Stimulated activated CD4-positive, alpha-beta T cell treated with anti-CD3 and anti-CD28 coated beads, TNF-alpha, amount 100 ng/mL, for 4 hours (primary cell): ENCODE measurements at places on chromosomes 6 and 20.

GRCh38 chr20:10434832-10435812, at the start of gene SLX4IP:
SLX4IP (plus strand) TSS chr20:10435305; CDS start chr20:10458205, 22,900 bp downstream.
- peak; percentile 71 for DNase-seq

GRCh38 chr20:19756761-19757486, 1.1 kb upstream of the RIN2 start:
- DNase-seq, result no peak

DNA sequence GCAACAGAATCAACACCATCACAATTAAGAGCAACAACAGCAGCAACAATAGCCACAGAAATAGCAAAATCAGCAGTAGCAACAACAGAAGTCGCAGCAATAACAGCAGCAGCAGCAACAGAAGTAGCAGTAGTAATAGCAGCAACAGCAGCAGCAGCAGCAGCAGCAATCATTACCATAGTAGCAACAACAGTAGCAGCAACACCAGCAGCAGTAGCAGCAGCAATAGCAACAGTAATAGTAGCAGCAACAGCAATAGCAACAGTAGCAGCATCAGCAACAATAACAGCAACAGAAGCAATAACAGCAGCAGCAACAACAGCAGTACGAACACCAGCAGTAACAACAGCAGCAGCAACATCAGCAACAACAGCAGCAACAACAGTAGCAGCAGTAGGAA, 39.8 kb downstream of the SLC22A2 start:
- DNase-seq, result no peak

- no peak for DNase-seq
These were observed 122.3 kb upstream of the TMEM181 start for GRCh38 chr6:158437571-158437970.

DNA sequence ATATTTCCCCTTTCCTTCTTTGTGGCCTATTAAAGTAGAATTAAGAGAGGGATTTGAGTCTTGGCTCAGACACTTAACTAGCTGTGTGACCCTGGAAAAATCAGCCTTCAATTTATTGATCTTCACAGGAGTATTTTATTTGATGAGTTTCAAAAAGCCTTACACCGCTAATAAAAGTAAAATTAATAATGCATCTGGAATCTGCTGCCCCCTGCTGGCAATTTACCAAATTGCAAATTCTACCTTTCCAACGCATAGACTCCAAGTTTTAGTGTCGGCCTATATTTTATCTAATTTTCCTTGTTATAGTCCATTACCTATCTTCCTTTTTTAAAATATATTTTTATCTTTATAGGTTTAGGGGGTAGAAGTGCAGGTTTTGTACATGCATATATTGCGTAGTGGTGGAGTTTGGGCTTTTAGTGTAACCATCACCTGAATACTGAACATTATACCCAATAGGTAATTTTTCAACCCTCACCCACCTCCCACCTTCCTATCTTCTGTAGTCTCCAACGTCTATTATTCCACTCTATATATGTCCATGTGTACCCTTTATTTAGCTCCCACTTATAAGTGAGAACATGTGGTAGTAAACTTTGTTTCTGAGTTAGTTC, 46.3 kb downstream of the GOPC start:
- peak; percentile 51 for DNase-seq

GRCh38 chr6:11093626-11094410, at the start of gene SMIM13:
SMIM13 (plus strand) TSS chr6:11093834; CDS start chr6:11094314, 480 bp downstream.
- DNase-seq, result peak; percentile 87

DNA sequence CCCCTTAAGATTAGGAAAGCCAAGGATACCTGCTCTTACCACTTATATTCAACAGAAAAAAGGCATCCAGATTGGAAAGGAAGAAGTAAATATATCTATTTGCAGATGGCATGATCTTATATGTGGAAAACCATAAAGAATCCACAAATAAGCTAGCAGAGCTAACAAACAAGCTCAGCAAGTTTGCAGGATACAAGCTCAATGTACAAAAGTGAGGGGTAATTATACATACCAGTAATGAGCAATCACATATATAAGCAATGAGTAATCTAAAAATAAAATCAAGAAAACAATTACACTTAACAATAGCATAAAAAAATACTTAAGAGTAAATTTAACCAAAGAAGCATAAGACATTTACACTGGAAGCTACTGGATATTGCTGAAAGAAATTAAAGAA, 31.6 kb upstream of the HMGN3 start:
- DNase-seq, result no peak
